Pericardium fibroblast (primary cell): ENCODE measurements at places on chromosomes 12 and 14. TPM values are rescaled to one million over a fixed set of nuclear protein-coding genes. Genes with fewer than 3 reads are reported as not detected.

MYF6 gene
- not detected in 2 replicates for total RNA-seq

NABP2 gene
- total RNA-seq: 29.3 and 31.5 TPM in 2 replicates

RPS6KL1 gene
- total RNA-seq: 0.26 and 0.58 TPM in 2 replicates

CD163 gene
- not detected in 2 replicates for total RNA-seq

AKAP6 gene
- total RNA-seq: 0.35 and 0.85 TPM in 2 replicates

SLC4A8 gene
- under 0.01 and 0.09 TPM in 2 replicates for total RNA-seq

OR4E2 gene
- not detected in 2 replicates for total RNA-seq

ZFHX2 gene
- total RNA-seq: 0.12 and 0.17 TPM in 2 replicates

LRP1 gene
- total RNA-seq: 323 and 558 TPM in 2 replicates

CLEC4C gene
- total RNA-seq: not detected in 2 replicates

PRB2 gene
- total RNA-seq: not detected in 2 replicates

MIPOL1 gene
- 3.7 and 3.8 TPM in 2 replicates for total RNA-seq

DBX2 gene
- not detected in 2 replicates for total RNA-seq

DTX1 gene
- total RNA-seq: 0.09 and 0.93 TPM in 2 replicates

PRPH gene
- total RNA-seq: 0.09 TPM in 1 of 2 replicates, not detected in the other

SLC25A47 gene
- total RNA-seq: not detected in 2 replicates

IL31 gene
- not detected in 2 replicates for total RNA-seq

SAMD15 gene
- 0.34 and 1.3 TPM in 2 replicates for total RNA-seq

ACOT6 gene
- total RNA-seq: not detected in 2 replicates

KRT2 gene
- not detected in 2 replicates for total RNA-seq
